ENCODE measurements at places on chromosomes 6 and 20. TPM values are rescaled to one million over a fixed set of nuclear protein-coding genes. Genes with fewer than 3 reads are reported as not detected.

DNA sequence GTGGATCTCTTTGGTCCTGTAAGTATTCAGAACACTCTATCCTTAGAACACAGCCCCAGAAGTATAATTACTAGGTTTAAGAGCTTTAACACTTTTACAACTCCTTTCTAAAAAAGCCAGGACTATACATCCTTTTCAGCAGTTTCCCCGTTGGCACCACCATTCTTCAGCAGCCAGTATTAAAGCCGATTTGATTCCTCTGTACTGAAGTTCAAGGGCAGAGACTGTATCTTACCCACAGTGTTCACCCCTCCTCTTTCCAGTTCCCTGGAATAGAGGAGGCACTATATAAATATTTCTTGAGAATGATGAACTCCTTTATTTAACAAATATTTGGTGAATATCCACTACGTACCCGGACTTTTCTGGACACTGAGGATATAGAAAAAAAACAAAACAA is 15.9 kb downstream of the SEC63 start:
- no peaks in the 10 kb centered on the region for H3K27me3 ChIP-seq
- H3K36me3 ChIP-seq: no peaks in the 10 kb centered on the region
- H3K4me1 ChIP-seq: peaks cover 16% of the 10 kb centered on the region
- DNase-seq: no peak

GRCh38 chr20:56859039-56859800 is 230.1 kb downstream of the TFAP2C start:
- H3K4me1 ChIP-seq: no peaks in the 10 kb centered on the region
- no peaks in the 10 kb centered on the region for H3K27me3 ChIP-seq
- H3K36me3 ChIP-seq: no peaks in the 10 kb centered on the region
- H3K4me3 ChIP-seq: no peak overlapping the region
- DNase-seq: no peak

- H3K27ac ChIP-seq: no peak overlapping the region
- no peaks in the 10 kb centered on the region for H3K27me3 ChIP-seq
- no peak overlapping the region for H3K4me3 ChIP-seq
- H3K36me3 ChIP-seq: no peaks in the 10 kb centered on the region
These were observed 162.4 kb downstream of the ID4 start for GRCh38 chr6:19999319-20000191.

DNA sequence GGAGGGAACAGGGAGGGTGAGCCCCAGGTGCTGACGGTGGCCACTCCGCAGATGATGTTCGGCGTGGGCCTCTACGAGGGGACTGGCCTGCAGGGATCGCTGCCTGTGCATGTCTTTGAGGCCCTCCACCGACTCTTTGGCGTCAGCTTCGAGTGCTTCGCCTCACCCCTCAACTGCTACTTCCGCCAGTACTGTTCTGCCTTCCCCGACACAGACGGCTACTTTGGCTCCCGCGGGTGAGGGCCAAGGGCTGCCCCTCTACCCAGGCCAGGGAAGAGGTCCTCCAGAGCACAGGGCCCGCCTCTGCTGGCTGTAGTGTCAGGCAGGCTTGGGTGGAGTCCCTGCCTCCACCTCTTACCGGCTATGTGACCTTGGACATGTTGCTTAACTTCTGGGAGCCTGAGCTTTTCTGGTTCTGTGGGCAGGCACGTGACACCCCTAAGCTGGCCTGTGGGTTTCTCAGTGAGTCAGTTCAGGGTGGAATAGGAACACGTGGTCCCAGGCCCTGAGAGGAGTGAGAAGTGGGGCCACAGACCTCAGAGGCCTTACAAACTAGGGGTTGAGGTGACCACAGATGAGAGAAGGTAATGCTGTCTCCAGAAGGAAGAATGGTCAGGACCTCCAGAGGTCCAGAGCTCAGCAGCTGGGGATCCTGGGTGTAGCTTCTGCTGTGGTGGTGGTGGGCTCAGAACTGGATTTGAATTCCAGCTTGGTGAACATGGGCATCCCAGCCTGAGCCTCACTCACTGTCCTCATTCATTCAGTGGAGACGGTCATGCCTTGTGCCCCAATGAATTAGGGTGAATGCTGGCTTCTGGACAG is 11.9 kb downstream of the PCIF1 start:
- peak overlapping the region; percentile 3 for H3K27ac ChIP-seq
- no peaks in the 10 kb centered on the region for H3K27me3 ChIP-seq
- peaks cover 78% of the 10 kb centered on the region for H3K36me3 ChIP-seq
- DNase-seq: no peak
- H3K4me3 ChIP-seq: no peak overlapping the region

DNA sequence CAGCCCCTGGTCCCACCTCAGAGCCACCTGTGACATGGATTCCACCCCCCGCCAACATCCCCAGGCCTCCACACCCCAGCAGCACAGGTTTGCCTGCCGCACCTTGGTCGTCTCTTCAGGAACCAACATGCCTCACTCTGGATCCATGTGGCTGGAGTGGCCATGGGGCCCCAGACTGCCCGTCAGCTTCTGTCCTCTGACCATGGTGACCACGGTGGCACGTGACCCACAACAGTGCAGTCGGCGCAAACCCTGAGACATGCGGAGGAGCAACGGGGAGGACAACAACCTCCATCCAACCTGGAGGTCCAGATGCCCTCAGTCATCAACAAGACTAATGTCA is 85.6 kb downstream of the ANKRD60 start:
- DNase-seq: no peak
- H3K4me3 ChIP-seq: no peak overlapping the region
- no peaks in the 10 kb centered on the region for H3K36me3 ChIP-seq
- no peaks in the 10 kb centered on the region for H3K4me1 ChIP-seq

DNA sequence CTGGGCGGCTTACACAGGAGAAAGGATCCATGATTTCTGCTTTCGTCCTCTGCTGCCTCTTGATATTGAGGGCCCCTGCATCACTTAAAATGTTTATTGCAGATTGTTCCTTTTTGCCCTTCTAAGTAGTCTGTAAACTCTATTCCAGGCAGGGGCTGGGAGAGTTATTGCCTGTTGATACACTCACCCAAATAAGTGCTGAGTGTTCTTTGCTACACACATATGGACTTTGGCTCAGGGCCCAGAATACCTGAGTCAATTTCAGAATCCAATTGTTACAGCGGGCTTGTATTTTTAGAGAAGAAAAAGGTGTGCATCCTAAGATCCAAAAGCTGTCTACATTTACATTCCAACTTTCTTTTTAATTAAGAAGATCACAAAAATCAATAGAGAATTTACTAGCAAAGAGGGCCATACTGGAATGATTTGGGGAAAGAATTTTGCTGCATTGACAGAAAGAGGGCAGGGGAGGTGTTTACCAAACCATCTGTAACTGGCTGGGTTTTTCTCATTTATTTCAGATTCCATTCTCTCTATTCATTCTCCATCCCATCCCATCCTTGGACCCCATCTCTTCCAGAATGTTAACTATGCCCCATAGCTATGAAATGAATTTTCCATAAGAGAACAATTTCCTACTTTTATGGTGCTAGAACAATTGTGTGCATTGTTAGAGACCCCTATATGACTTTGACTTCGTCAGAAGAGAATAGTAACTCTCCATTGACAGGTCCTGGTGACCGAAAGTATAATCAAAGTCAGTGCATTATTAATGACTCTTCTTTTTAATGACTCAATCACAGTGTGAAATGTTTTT is 959.9 kb upstream of the FLRT3 start:
- H3K4me3 ChIP-seq: no peak overlapping the region
- DNase-seq: no peak
- no peak overlapping the region for H3K27ac ChIP-seq
- no peaks in the 10 kb centered on the region for H3K36me3 ChIP-seq

DEF6 gene
- total RNA-seq: 71.2 TPM

UNC5CL gene
- 1.8 TPM for total RNA-seq

BACH2 gene
- total RNA-seq: 41.8 TPM
